ENCODE measurements at places on chromosomes 12 and 14.

- no peak for DNase-seq
Measured at GRCh38 chr12:66944365-66944764, 265.5 kb upstream of the GRIP1 start.

- no peak for DNase-seq
Measured at GRCh38 chr12:23560611-23561010, 388.9 kb downstream of the SOX5 start.

DNA sequence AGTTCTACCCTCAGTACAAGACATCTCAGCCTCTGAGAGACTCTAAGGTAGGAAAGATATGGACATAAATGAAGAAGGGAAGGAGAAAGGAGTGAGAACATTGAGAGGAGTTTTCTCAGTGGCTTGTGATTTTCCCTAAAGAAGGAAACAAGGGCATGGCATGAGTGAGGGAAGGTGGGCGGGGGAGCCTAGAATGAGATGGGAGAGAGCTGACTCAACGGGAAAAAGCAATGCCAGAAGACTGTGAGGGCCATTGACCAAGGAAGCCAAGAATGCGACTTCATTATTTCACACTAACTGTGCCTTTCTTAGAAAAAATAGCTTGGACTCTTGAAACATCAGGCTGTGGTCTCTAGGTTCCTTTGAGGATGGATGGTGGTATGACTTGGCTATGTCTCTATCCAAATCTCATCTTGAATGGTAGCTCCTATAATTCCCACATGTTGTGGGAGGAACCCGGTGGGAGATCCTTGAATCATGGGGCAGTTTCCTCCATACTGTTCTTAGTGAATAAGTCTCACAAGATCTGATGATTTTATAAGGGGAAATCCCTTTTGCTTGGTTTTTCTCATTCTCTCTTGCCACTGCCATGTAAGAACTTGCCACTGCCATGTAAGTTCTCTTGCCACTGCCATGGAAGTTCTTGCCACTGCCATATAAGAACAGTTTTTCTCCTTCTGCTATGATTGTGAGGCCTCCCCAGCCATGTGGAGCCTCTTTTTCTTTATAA is 279.6 kb downstream of the NUAK1 start:
- DNase-seq, result no peak

DNA sequence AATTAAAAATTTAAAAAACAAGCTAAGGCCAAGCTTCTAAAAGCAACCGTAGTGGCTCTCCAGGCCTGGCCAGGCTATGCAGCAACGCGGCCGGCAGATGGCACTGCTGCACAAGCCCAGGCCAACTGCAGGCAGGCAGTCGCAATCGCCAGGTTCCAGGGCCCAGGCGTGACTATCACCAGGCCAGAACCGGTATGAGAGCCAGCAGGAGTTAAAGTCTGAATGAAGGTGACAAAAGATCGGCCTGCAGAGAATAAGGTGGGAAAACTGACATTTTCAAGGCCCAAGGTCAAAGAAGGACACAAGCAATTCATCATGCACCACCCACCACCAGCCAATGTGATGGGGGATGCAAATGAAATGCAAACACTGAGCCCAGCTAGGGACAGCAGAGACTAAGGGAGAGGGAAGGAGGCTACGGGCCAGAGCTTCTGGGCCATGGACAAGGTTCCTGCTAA is 43.6 kb upstream of the ANO2 start:
- peak; percentile 55 for DNase-seq

DNA sequence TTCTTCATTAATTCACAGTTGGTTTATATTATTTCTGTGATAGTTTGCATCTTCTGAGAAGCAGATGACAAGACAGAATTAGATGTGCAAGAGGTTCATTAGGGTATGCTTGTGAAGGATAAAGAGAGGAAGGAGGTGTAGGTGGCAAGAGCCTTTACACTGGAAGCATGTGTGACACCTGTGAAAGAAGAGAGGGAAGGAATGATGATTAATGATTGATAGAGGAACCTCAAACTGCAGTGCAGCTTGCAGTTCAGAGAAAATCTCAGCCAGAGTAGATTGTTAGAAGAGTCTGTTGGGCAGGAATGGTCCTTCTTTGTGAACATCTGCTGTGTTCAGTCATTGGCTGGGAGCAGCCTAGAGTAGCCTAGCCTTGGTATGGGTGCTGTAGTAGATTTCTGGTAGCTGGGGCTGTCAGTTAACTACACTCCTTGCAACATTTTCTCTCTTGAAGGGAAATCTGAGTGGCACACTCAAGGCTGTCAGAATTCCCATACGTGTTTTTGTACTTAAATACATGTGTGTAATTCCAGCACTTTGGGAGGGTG is 9.0 kb downstream of the RCOR1 start:
- no peak for DNase-seq

- no peak for DNase-seq
Measured at GRCh38 chr14:57533214-57533613, 39.6 kb upstream of the CCDC198 start.

DNA sequence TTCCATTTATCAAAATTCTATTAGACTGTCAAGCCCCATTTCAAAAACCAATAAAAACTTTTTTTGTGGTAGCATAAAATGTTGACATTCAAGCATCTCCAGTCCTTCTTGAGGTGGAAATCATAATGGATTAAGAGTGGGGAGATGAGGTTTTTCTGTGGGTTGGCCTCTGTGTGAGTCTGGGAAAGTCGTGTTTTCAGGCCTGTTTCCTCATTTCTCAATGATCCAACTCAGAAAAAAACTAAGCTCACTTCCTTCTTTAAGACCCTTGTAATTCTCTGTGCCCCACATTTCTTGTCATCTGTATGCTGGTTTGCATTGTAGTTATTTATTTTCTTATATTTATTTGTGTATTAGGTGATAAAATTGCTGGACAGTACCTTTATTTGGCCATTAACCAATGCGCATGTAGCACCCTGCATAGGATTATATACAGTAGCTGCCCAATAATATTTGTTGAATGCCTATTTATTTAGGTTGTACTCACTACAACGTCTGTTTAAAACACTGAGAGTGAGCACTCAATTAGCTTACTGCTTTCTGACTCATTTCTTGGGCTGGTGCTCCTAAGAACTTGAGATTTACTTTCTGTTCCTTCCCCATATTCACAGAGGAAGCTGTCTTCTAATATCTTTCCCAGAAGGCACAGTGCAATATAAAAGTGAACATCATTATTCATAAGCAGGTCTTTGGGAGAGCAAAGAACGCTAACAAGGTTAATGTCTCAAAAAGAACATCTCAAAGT is 121.9 kb downstream of the DNAI7 start:
- DNase-seq, result no peak

GRCh38 chr14:93023039-93023438 is 92.7 kb downstream of the ITPK1 start:
- no peak for DNase-seq

GRCh38 chr12:64713376-64713775 is 45.8 kb downstream of the GNS start:
- no peak for DNase-seq

GRCh38 chr12:133234971-133235370 is 706 bp downstream of the ANHX start:
- DNase-seq, result no peak
